GM23248 (cell line): ENCODE measurements at places on chromosomes 4 and X.

DNA sequence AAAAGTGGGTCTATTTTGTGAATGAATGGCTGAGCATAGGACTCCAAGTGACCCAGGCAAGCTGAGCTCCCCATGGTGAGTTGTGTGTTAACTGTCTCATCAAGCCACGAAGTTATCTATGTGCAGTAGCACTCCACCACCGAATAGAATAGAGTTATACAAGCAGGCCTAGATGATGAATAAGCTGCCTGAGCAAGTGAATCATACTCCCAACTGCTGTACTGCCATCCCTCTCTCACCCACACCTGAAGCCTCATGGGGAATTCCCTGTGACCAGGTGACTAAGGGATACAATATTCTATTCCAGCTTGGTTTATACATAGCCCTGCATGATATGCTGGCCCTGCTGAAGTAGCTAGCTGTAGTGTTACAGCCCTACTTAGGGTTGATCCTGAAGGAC, 38.7 kb downstream of the KDM5C start:
- peak; percentile 64 for DNase-seq

DNA sequence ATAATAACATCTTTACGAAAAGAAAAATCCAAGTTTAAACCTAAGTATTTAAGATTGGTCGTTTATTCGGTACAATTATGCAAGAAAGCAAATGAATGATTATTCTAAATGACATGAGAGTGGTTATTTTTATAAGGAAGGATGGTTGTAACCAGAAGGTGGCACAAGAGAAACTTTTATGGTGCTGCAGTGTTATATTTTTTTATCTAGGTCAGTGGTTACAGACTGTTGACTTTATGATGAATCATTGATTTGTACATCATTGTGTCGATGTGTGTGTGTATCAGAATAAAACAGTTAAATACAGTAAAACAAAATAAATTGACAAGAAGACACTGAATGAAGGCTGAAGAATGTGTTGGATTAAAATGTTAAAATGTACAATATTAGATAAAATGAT, 9.8 kb downstream of the DCAF8L2 start:
- peak; percentile 0 for DNase-seq

DNA sequence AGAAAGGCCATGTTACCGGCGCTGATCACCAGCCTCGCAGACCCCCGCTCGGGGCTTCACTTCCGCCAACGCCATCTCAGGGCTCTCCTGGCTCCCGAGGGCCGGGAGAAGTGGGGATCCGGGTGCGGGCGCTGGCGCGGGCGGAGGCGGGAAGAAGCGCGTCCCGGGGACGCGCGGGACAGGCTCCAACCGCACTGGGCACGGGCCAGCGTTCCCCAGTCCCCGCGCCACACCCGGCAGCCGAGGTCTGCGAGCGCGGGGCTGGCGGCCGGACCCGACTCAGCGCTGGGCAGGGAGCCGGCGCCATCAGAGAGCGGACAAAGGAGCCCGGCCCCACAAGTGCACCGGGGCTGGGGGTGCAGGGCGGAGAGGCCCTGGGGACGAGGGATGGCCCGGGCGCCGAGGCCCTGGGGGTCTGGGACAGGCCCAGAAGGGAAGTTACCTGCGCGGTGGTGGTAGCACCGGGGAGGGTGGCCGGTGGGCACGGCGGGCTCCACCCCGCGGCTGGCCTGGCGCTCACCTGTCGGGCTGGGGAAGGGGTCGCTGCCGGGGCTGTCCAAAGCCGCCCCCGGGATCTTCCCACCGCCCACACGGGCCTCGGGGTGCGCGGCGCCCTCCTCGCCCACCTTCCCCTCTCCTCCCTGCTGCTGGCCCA, 449 bp downstream of the CTPS2 start:
- peak; percentile 39 for DNase-seq

DNA sequence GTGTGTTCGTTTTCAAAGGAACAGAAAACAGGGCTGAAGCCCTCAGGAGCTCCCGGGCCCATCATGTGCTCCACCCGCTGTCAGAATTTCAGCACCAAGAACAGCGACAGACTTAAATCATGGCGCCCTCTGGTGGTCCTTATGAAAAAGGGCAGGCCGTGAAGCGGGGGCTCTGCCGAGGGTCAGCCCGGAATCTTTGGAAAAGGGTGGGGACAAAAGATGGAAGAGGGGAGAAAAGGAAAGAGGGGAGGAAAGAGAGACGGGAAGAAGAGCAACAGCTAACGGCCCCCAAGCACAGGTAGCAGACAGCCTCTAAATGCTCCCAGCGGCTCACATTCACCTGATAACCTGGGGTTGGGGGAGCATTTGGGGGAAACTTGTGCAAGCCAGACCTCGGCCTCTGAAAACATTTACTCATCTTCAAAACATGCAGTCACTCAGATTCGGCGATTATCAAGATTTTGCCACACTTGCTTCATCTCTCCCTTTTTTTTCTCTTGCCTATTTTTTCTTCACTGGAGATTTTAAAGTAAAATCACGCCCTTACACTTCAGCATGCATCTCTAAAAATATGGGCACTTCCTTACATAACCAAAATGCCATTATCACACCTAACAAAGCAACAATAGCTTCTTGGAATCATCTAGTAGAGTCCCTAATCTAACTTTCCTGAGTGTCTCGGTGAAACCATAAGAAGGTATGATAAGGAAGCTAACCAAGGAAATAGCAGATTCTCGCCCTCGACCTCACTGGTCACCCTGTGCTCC, 28.1 kb upstream of the MAN2B2 start:
- peak; percentile 80 for DNase-seq

DNA sequence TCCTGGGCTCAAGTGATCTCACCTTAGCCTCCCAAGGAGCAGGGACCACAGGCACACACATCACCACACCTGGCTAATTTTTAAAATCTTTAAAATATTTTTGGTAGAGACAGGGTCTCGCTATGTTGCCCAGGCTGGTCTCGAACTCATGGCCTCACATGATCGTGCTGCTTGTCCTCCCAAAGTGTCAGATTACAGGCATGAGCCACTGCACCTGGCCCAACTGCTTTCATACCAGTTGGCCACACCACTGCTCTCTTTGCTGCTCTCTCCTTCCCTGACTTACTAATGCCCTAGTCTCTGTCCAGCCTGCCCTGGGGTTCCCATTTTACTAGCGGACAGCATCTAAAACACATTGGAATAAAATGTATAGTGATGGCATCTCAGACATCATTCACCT, 67.1 kb downstream of the CLDN22 start:
- no peak for DNase-seq

- DNase-seq: peak; percentile 66
Observed at GRCh38 chr4:56215901-56216300, 171.4 kb downstream of the AASDH start.

- DNase-seq: peak; percentile 6
Observed at GRCh38 chrX:9745417-9746115, 20.1 kb downstream of the GPR143 start.

- peak; percentile 92 for DNase-seq
Observed at GRCh38 chr4:72319601-72320021, 249.4 kb downstream of the ADAMTS3 start.

GRCh38 chr4:81557306-81557705, 85.6 kb upstream of the RASGEF1B start:
- no peak for DNase-seq

- no peak for DNase-seq
Observed at GRCh38 chrX:18465051-18465450, 39.6 kb downstream of the CDKL5 start.

DNA sequence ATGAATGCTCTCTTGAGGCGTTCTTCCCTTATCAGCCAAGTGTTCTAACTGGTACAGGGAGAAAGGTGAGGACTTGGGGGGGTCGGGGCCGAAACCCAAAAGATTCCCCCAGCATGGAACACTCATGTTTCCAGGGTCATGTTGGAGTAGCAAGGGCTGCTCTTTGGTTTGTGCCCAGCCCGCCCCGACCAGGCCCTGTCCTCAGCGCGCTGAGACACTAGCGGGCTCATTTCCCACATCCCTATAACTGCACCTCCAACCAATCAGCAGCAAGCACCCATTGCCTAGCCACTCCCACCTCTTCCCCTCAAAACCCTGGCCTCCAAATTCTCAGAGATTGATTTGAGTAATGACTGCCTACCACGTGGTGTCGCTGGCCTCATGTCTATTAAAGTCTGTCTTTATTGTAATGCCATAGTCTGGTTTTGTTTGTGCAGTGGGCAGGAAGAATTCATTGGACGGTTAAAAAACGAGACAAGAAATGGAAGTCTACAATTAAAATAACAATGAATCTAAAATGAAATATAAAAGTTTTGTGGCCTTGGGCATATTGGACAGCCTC, 1928.4 kb downstream of the STIM2 start:
- DNase-seq: peak; percentile 3

DNA sequence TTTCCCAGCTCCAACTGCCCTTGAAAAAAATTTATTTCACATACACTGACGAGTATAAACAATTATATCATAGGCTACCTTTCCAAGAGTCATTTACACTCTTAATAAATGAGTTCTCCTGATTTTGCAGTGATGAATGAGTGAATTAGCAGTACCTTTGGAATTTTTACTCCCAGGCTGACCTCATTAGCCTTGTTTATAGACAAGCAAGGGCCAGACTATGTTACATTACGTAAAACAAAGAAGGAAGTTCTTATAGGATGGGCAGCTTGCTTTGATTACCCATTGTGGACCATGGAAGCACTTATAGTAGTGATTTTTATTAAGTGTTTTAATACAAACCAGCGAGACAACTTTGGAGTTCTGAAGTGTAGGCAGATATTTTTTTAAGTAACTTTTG, 112.9 kb upstream of the C1QTNF7 start:
- DNase-seq: no peak

DNA sequence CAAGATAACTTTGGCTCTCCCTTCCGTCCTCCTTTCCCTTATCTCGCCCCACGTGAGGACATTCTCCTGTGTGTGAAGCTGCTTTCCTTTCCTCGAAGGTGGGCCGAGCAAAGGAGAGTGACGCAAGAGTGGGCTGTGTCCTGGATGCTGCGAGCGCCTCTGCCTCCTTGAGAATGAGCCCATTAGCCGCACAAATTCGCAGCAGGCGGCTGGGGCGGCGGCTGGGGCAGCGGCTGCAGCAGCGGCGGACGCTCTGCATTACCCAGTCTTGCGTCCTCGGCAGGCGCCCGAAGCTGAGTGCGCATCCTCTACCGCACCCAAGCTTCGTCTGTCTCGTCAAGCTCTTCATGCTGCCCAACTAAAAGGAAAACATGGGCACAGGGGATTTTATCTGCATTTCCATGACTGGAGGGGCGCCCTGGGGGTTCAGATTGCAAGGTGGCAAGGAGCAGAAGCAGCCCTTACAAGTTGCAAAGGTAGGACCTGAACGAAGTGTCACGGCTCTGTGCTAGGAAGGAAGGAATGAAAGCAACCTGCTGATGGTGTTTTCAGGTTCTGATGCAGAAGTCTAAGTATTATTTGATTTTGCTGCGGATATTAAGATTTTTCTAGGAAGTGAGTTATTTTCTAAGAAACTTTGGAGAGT, at the start of gene SYNPO2:
Gene SYNPO2, plus strand, starts transcription at position 189 of the 646 bp plus-strand sequence. Its CDS starts 183 bp downstream, at position 372.
- DNase-seq: peak; percentile 95

- DNase-seq: peak; percentile 3
Observed at GRCh38 chr4:174292473-174292872, 8.8 kb downstream of the CEP44 start.

- no peak for DNase-seq
Observed at GRCh38 chr4:30770049-30770549, 49.9 kb downstream of the PCDH7 start.

DNA sequence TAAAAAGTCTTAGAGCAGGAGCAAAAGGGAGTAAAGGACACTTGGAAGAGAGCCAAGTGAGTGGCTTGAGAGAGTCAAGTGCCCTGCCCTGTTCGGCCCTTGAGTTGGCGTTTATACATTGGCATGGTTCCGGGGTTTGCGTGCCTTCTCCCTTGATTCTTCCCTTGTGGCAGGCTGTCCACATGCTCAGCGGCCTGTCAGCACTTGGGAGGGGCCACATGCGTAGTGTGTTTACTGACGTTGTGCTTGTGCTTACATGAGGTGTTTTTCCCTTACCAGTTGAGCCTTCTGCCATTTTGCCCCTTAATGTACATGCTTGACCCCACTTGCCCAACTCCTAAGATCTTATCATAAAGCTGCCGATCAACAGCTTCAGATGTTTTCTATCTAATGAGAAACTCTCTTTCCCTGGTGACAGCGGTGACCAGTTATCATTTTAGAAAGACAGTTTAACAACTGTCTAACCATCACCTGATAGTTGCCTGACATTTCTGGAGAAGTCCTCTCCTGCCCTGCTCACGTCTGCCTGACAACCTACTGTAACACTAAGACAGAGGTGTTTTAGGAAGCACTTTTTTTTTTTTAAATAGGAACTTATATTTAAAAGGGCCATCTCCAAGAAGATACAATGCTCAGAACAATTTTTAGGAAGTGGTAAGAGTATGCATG, 49.5 kb upstream of the GC start:
- DNase-seq: no peak

DNA sequence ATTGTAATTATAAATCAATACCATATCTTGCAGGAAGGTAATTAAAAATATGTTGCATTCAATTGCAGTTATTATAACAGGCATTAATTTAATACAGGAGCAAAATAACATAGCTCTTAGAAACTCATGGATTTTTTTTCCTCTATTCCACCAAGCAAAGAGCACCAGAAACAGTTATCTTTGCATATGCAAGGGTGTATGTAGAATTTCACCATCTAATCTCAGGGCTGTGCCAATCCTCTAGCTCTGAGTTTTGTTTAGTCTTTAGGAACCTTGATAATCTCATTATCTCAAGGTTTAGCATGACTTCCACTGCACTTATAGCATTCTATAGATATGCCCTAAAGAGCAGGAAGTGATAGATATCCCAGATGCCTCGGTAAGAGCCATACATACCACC, 197.5 kb downstream of the VEGFC start:
- no peak for DNase-seq

DNA sequence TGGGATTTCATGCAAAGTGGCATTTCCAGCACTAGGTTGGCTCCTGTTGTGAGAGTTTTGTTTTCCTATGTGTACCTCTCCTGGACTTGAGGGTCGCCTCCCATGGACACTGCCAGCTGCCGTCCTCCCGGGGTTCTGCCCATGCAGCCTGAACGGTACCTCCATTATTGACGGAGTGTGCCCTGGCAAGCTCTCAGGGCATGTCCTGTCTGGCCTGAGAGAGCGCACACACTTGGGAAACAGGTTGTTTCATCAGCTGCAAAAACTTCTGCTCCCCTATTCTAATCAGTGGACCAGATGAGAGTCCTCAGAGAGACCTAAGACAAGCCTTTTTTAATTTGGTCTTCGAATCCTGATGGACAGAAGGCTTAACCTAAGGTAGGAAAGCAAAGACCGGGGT, 56.6 kb upstream of the HOPX start:
- no peak for DNase-seq

GRCh38 chr4:144267084-144267483, 126.6 kb upstream of the GYPA start:
- DNase-seq: no peak

- no peak for DNase-seq
Observed at GRCh38 chrX:87808576-87809243, 291.1 kb downstream of the KLHL4 start.

GRCh38 chrX:38052096-38052495, 45.7 kb downstream of the SYTL5 start:
- DNase-seq: peak; percentile 83

GRCh38 chrX:87805829-87806490, 288.4 kb downstream of the KLHL4 start:
- DNase-seq: no peak
